ENCODE measurements at places on chromosomes 1 and 21.

DNA sequence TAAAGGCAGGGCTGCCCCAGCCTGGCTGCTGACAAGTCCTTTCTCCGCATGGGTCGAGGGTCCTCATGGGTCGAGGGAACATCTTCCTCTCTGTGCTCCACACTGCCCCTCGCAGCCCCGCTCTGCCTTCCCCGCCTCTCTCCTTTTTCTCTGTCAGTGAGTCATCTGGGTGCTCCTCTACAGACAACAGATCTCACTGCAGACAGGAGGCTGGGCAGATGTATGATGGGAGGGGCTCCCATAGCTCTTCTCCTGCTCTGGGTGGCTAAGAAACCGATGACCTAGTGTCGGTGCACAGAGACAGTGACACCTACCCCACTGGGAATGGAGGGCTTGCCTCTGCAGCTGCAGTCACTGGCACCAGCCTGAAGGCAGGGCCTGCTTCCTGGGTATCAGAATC lies 5.5 kb downstream of the KCNA10 start:
- DNase-seq, result no peak

DNA sequence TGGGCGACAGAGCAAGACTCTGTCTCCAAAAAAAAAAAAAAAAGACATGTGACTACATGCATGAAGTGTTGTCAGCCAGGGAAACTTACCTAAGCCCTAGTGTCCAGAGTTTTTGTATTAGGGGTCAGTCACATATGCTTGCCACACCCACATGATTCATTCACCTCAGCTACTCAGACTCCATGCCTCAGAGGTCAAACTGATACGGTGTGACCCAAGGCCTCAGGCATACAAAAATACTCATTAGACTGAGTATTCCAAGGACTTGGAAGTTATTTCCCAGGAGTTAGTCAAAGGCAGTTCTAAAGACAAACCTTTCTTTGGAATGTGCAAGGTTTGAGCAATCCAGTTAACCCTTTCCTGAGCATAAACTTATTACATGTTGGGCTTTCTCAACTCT lies 6.3 kb upstream of the TRIM33 start:
- no peak for DNase-seq

- no peak for DNase-seq
Observed at GRCh38 chr1:2807678-2808385, 6.3 kb upstream of the TTC34 start.

GRCh38 chr21:15278279-15278678 lies 213.5 kb upstream of the NRIP1 start:
- no peak for DNase-seq

GRCh38 chr1:238652346-238652968 lies 733.9 kb upstream of the CHRM3 start:
- no peak for DNase-seq

DNA sequence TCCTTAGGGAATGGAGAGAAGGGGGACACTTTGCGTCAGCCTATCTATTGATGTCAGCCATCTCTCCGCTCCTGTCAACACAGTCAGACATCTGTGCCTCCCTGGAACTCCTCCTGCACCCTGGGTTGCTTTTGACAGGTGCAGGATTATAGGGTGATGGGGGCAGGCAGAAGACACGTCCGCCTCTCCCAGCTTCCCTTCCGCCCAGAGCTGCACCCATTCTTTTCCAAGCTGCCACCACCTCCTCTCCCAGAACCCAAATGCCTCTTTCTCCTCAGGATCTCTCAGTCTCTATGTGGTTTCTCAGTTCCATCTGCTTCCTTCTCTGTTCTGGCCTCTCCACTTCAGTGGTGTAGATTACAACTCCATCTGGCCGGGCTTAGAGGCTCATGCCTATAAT lies 17.1 kb upstream of the KIF1B start:
- no peak for DNase-seq

GRCh38 chr1:171814692-171815091 lies 26.6 kb upstream of the DNM3 start:
- no peak for DNase-seq

- DNase-seq, result no peak
Observed at GRCh38 chr21:28805885-28806284, 186.8 kb downstream of the LTN1 start.

DNA sequence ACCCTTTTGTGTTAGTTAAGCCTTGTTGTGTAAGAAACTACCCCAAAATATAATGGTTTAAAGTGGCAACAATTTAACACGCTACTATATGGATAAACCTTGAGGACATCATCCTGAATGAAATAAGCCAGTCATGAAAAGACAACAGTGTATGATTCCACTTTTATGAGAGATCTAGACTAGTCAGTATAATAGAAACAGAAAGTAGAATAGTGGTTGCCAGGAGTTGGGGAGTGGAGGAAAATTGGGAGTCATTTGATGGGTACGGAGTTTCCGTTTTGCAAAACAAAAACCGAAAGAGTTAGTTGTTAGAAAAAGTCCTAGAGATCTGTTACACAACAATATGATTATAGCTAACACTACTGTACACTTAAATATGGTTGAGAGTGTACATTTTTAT lies 16.0 kb upstream of the CHIA start:
- no peak for DNase-seq

- no peak for DNase-seq
Observed at GRCh38 chr1:5596651-5597050, 395.6 kb downstream of the NPHP4 start.

GRCh38 chr1:94651076-94651475 lies 109.5 kb upstream of the F3 start:
- DNase-seq, result no peak

- no peak for DNase-seq
Observed at GRCh38 chr1:66968574-66968973, 43.8 kb downstream of the MIER1 start.

DNA sequence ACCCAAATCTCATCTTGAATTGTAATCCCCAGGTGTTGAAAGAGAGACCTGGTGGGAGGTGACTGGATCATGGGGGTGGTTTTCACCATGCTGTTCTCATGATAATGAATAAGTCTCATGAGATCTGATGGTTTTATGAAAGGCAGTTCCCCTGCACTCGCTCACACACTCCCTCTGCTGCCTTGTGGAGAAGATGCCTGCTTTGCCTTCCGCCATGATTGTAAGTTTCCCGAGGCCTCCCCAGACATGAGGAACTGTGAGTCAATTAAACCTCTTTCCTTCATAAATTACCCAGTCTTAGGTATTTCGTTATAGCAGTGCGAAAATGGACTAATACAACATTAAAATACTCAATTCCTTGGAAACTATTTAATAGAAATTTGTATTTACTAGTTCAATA lies 99.2 kb downstream of the PROX1 start:
- DNase-seq, result no peak

DNA sequence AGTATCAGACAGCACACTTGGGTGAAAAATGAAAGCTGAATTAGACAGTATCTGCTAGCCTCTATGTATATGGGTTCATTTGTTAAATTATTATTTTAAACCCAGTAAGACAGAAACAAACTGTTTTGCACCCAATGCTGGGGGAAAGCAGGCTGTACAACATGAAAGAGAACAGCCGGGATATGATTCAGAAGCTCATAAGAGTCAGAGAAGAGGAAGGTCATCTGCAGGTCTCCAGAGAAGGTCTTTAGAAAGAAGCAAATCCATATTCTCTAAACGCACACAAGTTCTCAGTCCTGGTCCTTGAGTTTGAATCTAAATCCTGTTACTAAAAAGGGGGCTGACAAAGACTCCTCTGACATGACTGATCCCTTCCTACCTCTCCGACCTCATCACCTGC lies 155.1 kb downstream of the SIPA1L2 start:
- no peak for DNase-seq

- DNase-seq, result no peak
Observed at GRCh38 chr21:46063227-46063626, 34.7 kb upstream of the COL6A2 start.

DNA sequence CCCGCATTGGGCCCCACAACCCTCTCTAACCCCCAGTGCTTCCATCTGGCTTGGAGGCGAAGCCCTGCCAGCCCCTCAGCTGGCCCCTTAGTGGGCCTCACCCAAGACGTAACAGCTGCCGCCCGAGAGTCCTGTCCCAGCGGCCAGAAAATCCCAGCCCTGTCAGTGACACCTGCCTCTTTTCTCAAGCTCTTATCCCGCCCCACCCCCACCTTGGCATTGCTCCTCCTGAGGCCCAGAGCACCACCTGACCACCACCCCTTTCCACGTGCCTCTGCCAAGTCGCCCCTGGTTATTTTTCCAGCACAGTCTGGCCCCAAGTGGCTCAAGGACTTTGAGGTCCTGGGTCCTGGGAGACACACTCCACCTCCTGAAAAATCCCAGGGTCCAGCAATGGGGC lies 5.9 kb upstream of the CTRC start:
- DNase-seq, result no peak

GRCh38 chr1:92964998-92965397 lies 3.7 kb upstream of the DIPK1A start:
- DNase-seq, result no peak

DNA sequence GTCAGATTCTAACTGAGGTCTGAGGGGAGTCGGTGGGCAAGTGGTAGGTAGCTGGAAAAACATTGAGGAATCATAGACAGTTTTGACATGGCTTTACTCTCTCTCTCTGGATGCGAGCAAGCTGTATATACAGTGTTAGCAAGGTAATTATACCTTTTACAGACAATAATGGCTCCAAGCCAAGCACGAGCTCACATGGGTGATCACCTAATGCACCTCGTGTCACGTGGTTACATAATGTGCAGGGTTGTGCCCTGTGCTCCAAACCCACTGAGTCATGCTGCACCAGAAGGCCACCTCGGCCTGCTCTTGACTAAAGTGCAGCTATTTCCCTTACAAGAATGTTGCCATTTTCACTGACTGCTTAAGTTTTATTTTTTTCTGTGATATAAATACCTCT lies 7.6 kb upstream of the CLCA2 start:
- no peak for DNase-seq

- DNase-seq, result no peak
Observed at GRCh38 chr1:6272452-6272851, 11.6 kb upstream of the GPR153 start.

DNA sequence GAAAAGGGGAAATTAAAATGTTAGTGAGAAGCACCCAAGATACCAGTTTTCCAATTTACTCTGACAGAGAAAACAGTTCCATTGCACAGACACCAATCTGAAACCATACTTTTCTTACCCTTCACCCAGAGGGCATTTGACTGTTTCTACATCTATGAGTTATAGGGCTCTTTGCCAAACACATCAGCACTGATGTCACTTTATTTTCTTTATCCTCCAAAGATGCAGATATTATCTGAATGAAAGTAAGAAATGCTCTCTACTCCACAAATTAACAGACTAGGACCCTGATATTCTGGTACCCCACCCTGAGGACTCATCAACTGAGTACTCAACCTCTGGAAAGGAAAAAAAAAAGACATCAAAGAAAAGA lies 24.2 kb upstream of the PEX19 start:
- no peak for DNase-seq

- DNase-seq, result no peak
Observed at GRCh38 chr1:235972311-235972689, 92.6 kb downstream of the NID1 start.

DNA sequence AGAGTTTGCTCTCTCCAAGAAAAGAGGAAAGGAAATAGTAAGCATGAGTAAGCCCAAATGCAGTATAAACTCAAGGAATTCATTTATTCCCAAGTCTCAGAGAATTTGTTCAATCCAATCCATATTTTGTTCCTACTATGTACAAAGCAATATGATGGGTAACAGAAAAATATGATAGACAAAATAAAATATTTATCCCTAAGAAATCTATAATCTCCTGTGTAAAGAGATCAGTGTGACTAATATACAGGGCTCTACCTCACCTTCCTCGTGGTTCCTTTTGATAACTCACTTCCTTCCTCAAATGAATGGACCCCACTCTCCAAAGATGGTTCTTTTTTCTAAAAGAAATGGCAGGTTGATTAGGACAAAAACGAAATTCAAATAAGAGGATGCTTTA lies 7.6 kb downstream of the CLSPN start:
- no peak for DNase-seq

GRCh38 chr1:7352974-7353373 lies 418.1 kb upstream of the VAMP3 start:
- no peak for DNase-seq

- no peak for DNase-seq
Observed at GRCh38 chr1:26690576-26691031, 5.2 kb upstream of the ARID1A start.

DNA sequence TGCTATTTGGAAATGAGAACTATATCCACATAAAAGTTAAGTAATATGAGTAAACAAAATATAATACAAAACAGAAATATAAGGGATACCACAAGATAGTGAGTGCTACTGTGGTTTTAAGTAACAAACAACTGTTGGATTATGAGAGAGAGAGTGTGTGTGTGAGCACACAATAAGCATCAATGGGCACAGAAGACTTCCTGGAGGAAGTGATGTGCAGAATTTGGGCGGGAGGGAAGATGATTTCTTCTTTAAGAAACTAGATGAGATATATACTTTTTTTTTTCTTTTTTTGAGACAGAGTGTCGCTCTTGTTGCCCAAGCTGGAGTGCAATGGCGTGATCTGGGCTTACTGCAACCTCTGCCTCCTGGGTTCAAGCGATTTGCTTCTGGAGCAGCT lies 7.9 kb upstream of the IER5 start:
- no peak for DNase-seq
